ENCODE measurements at places on chromosomes 13 and 19.

GRCh38 chr13:51881296-51881695, 19.5 kb downstream of the CCDC70 start:
- DNase-seq, result no peak

DNA sequence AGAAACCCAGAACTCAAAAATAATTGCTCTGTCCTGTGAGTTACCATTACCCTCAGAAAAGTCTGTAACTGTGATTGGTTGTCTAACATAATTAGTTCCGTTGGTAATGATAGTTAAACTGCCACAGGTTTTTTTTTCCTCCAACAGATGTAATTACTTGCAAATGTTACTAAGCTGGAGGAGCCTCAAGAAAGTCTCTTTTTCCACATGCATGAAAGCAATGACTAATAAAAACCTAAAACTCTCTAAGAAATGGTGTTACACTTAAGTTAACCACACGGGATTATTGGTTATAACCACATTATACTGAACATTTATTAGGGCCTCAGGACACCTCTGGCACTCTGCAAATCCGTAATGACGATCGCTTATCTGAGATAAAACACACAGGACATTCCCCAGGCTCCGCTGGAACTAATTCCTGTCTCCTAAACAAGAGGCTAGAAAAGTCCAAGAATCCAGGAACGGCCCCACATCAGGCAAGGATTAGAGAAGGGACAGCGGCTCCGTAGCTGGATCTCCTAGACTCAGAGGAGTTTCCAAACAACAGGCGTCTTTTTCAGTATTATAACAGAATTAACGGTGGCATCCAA, 753 bp downstream of the ZNF235 start:
- no peak for DNase-seq

DNA sequence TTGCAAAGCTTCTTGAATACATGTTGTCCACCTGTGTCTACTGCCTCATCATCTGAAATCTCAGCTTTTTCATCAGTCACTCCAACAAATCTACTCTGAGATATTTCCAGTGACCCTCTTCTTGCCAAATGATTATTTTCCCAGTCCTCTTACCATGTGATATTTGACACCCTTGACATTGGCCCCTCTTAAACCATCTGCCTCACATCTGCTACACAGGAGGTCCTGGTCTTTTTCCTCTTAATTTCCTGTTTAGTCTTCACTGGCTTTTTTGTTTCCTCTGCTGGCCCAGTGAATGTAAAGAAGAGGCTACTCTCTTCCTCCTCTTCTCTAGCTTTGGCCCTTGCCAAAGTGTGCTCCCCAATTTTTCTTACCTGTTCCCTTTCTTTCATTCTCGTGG, 218.7 kb downstream of the DNAJC15 start:
- DNase-seq, result no peak

GRCh38 chr13:66341635-66342377, 888.3 kb downstream of the PCDH9 start:
- no peak for DNase-seq

DNA sequence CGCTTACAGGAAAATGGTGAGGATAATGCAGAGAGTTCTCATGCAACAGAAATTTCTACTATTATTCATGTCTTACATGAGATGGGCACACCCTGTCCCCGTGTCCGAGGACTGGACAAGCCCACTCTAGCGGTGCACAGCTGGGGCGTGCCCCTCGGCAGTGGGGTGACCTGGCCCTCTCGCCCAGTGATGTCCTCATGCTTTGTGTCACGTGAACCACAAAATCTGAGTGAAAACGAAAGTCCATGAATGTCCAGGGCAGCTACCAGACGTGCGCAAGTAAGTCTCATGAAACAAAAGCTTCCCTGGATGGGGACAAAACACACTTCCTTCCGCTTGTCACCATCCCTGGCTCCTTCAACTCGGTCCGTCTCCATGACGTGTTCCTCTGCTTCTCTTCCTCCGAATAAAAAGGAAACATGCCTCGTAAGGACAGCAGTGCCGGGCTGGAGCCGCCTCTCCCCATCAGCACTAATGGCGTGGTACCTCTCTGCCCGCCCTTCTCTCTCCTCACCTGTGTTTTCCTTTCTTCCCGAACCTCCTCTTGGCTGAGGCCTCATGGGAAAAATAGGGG, 45.6 kb downstream of the ANKRD10 start:
- no peak for DNase-seq
